Stomach (tissue), 19 donors: ENCODE measurements at places on chromosomes 11 and 22. TPM values are rescaled to one million over a fixed set of nuclear protein-coding genes. Genes with fewer than 3 reads are reported as not detected.

DNA sequence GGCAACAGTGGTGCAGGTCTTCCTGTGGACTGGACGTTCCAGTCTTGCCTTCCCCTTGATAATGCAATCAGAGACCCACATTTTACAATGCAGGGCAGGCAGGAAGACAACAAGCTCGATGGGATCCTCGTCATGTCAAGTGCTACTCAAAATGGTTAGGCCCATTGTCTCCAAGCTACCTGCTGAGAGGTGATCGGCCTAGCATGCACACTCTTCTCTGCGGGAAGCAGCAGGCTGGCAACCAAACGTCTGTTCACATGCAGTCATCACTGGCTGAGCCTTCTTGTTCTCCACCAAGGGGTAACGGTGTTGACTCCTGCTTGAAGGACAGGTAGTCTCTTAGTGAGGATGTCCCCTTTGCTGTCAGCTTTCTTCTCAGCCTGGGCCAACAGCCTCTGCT lies 25.5 kb upstream of the CD82 start:
- H3K4me1 ChIP-seq = no peaks in the 10 kb centered on the region
- H3K4me3 ChIP-seq = no peak overlapping the region
- no peak overlapping the region for H3K27ac ChIP-seq
- H3K36me3 ChIP-seq = no peaks in the 10 kb centered on the region

GRCh38 chr11:128208329-128209137 lies 378.8 kb downstream of the ETS1 start:
- H3K36me3 ChIP-seq = no peaks in the 10 kb centered on the region
- H3K27me3 ChIP-seq = no peaks in the 10 kb centered on the region
- H3K4me1 ChIP-seq = peaks cover 19% of the 10 kb centered on the region
- no peak overlapping the region for H3K27ac ChIP-seq
- H3K4me3 ChIP-seq = no peak overlapping the region

DNA sequence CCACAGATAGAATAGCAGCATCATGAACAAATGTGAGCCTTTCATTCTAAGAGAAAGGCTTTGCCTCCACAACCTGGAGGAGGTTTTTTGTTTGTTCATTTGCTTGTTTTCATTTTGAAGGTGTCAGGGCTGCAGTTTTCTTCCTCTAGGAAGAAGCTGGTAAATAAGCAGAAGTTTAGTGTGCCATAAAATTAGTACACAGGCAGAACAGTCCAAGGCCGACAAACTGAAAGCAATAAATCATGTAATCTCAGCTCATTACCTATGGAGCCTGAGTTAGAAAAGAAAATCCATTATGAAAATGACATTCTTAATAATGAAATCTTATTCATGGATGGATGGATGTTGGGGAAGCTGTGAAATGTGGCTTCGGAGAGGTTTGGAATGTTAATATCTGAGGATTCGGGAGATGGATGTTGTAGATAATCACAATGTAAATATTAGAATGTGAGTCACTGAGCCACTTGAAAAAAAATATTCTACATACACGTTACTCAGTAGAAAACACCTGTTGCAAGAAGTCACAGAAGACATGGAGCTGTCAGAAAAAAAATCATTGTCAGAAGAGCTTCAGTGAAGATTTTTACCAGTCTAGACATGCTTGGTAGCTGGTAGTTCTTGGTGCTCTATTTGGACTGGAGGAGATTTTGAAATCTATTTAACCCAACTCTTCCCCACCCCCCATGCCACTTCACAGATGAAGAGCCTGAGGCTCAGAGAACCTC lies 15.0 kb upstream of the ZDHHC13 start:
- DNase-seq = no peak
- no peaks in the 10 kb centered on the region for H3K36me3 ChIP-seq
- no peak overlapping the region for H3K27ac ChIP-seq
- no peak overlapping the region for H3K4me3 ChIP-seq

DNA sequence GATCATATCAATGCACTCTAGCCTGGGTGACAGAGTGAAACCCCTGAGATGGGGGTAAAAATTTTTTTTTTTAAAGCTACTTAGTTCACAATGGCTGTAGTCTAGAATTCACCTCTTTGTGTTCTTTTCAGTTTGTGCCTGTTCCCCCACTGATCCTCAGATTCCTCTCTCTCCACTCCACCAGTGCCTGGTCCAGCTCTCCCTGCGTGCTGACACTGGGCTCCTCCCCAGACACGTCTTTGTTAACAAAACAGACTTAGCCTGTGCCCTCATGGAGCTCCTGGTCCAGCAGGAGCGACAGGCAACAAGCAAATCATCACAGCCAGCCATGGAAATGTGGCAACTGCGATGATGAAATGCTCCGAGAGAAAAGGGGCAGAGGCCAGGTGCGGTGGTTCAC lies 34.0 kb downstream of the IFT27 start:
- H3K36me3 ChIP-seq = no peaks in the 10 kb centered on the region
- no peaks in the 10 kb centered on the region for H3K4me1 ChIP-seq
- DNase-seq = no peak
- H3K27me3 ChIP-seq = no peaks in the 10 kb centered on the region

Gene CERK
- total RNA-seq = 50.7 TPM
